ENCODE measurements at places on chromosomes 12 and 14.

- no peak for DNase-seq
Measured at GRCh38 chr12:105986779-105987684, 151.7 kb downstream of the NUAK1 start.

DNA sequence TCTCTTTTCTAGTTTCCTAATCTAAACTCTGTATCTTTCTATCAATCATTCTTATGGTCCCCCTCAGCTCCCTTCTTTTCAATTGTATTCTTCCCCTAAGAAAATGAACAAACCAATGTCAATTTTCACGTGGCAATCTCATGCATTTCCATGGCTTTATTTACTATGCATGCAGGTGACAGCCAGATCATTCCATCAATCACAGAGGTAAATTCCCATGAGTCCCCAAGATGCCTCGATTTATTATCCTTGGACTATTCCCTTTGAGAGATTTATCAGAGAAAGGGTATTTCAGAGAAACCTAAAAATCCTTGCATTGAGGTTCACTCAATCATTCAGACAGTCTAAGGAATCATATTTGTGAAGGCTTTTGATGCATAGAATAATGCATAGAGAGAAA is 301.2 kb downstream of the DIO2 start:
- no peak for DNase-seq

DNA sequence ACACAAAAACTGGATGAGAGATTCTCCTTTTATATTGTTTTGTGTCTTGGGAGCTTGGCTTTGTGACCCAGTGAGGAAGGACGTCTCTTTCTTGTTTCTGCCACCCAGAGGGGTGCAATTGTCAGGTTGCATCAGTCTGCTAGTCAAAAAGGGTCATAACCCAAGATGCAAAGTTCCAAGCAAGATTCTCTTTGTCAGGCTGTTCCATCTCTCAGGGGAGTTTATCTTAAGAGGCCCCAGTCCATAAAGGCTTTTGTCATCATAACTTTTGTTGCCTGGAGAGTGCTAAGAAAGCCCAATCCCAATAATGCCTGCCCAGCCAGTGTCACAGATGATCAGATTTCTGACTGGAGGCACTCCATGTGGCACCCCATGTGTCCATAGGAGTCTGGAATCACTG is 444.9 kb downstream of the TRHDE start:
- no peak for DNase-seq

GRCh38 chr12:5026342-5026938 is 17.2 kb upstream of the KCNA5 start:
- no peak for DNase-seq

- peak; percentile 55 for DNase-seq
Measured at GRCh38 chr12:93540466-93540865, 32.0 kb upstream of the SOCS2 start.

GRCh38 chr14:68099495-68100045 is 280.0 kb downstream of the RAD51B start:
- no peak for DNase-seq

DNA sequence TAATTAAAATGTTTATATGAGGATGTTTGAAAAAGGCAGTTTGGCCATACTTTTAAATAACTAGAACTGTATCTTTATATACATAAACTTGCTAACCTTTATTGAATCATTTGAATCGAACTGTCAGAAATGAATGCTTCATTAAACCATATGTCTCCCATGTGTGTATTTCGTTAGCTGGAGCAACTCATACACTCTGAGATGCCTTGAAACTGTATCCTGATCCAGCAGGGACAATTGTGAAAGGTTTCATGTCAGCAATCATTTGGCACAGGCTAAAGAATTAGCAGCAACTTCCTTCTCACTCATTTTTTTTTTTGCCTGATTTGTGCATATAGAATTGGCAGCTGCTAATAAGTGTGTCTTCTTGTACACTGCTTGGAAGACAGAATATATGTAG is 109.9 kb downstream of the NAV3 start:
- peak; percentile 63 for DNase-seq

GRCh38 chr14:55851301-55851700 is 266.9 kb upstream of the PELI2 start:
- peak; percentile 73 for DNase-seq

DNA sequence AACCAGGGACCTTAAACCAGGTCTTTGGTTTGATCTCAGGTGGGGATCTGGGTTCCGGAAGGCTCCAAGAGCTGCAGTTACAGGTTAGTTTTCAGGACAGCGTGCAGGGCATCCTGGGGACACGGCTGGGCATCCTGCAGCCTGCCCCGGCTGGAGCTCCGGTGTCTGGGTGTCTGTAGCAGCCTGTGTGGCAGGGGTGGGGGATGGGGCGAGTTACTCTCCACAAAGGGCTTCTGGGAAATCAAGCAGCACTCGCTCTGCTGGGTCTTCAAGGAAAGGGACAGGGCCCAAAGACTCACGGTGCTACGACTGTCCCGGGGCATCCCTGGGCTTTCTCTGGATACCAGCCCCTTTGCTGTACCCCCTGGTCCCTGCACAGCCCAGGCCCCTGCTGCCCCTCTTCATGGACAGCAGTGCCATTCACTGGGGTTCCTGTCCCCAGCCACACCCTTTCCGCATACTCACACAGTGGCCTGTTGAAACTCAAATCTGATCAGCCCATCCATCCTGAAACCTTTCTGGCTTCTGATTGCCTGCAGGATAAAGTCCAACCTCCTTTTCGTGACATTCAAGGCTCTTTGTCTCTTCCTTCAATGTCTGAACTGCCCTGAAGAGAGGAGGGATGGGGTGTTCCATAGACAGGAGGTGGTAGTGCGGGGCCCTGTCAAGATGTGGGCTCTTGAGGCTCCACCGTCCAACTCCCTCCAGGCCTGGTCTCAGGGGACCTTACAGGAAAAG is 22.2 kb upstream of the PPP1R13B start:
- DNase-seq: no peak

GRCh38 chr14:36555998-36556743 is 26.2 kb downstream of the NKX2-8 start:
- no peak for DNase-seq

DNA sequence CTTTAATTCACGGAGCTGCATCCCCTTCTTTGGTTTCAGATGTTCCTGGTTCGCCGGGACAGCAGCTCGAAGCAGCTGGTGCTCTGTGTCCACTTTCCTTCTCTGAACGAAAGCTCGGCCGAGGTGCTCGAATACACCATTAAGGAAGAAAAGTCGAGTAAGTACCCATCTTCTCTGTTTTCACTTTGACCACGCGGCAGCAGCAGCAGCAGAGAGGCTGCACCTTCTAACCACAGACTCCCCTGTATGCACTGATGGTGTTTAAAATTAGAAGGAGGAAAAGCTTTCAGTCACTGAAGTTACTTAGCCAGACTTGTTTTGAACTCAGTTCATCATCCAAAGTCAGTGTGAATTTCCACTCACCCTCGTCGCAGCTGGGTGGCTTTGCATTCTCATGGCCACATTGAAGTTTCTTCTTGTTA is 63.8 kb downstream of the RIN3 start:
- no peak for DNase-seq

DNA sequence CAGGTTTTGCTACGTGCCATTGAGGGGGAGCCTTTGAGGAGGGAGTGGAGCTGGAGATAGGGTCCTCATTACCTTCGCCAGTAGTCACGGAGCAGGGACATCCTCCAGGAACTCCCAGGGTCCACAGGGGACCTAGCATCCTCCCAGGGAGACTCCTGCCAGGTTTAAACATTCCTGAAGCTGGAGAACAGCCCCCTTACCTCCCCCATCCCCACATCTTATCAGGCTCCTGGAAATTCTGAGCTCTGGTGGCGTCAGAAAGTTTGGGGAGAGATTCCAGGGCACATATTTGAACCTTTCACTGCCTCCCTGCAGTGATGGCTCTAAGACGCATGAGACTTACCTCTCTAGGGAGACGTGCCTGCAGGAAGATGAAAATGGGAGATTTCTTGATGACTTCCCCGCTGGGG is 192.3 kb upstream of the GSC start:
- DNase-seq: no peak

DNA sequence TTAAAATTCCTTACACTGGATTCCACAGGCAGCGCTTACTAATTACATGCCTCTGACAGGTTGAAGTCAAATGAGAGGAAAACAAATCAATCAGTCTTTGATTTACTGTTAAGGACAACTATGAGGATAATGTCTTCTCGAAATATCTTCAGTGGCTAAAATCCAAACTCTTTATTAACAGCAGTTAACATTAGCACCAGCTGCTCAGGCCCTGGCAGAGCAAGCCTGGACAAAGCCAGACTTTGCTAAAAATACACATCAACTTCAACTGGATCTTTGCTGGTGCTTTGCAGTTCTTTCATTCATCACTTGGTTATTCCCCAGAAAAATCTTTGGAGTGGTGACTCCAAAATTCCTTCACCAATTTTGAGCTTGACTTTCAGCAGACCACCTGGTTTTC is 98.7 kb downstream of the HECTD4 start:
- DNase-seq: no peak

- no peak for DNase-seq
Measured at GRCh38 chr14:74160763-74161162, 76.0 kb downstream of the LIN52 start.

DNA sequence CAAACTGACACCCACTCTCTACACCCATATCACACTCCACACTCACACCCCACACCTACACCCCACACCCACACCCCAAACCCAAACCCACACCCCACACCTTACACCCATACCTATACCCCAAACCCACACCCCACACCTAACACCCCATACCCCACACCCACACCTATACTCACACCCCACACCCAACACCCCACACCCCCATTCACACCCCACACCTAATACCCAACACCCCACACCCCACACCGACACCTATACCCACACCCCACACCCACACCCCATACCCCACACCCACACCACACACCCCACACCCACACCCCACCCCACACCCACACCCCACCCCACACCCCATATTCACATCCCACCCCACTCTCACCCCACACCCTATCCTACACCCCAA is 38.5 kb downstream of the TMEM120B start:
- DNase-seq: no peak

DNA sequence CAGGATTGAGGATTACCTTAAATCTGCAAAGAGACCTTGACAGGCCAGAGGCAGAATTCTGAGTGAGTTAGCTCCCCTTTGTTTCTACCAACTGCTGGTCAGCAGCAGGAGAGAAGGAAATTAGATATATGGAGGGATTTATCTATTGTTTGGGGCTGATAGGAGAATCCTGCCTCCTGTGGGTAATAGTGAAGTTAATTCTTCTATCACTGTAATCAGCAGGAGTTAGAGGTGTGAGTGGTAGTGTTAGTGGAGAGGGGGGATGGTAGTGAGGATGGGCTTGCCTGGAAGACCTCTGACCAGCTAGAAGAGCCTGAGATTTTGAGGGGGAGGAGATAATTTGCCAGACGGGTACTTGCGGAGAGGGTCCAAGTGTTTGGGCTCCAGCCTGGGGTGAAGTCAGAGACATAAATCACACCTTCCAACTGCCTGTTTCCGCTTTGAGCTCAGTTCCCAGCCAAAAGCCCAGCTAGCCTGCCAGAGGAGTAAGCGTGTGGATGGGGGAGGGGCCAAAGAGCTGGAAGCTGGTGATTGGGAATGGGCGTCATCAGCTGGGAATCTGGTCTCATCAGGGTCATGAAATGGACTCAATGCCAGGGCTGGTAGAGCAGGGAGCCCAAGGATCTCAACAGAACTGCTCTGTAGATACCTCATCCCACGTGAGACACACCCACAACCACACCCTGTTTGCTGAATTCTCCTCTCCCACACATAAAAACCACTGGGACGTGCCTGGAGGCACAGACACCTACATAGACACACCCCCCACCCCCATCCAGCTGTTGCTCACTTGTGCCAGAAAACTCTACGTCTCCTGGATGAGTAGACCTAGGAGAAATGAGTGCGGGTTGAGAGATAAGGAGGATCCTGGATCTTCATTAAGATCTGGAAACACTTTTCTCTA is 13.1 kb upstream of the ITGA5 start:
- peak; percentile 98 for DNase-seq

DNA sequence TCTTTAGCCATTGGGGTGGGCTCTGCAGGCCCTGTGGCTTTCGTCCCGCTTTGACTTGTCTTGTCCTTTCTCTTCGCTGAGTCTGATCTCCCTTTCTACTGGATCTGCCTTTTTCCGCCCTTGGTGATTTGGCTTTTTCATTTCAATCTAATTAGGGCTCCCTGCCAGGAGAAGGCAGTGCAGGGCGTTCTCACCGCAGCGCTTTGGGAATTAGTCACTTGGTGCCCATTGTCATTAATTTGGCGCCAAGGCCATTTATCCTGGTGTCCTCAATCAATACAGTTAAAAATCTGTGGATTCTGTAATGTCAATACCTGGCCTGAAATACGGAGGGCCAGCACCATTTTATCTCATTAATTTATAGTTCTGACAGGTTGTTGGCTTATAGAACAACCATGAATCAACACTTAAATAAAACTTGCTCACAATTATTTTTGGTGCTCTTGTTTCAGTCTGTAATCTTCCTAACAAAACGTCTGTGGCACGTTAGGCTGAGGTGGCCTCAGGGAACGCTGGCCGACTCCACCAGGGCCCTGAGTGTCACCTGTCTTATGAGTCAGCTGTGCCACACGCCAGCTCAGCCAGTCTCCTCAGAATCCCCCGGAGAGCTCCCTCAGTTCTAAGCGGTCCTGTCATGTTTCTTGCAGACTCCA is 115.7 kb downstream of the BEGAIN start:
- no peak for DNase-seq

DNA sequence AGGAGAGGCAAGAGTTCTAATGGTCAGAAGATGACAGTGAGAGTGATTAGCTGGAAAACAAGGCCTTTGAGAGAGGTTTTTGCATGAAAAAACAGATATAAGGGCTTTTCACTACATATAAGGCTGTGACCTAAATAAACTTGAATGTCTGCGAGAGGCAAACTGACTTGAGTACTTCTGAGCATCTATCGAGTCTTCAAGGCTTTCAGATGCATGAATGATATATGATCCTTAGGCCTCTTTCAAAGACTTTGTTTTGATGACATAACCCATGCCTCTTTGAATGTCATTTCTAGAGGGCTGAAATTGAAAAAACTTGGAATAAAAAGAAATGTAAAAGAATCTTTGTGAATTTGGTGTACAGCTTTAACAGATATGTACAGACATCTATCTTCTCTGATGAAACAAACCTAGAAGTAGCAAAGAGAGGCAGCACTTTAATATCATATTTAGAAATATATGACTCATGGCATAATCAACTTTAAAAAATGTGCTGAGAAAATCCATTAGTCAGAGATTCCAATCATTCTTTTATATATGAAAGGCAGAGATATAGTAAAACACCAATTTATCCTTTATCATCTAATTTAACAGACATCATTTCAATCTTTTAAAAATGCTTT is 72.6 kb downstream of the PPM1H start:
- DNase-seq: peak; percentile 18

DNA sequence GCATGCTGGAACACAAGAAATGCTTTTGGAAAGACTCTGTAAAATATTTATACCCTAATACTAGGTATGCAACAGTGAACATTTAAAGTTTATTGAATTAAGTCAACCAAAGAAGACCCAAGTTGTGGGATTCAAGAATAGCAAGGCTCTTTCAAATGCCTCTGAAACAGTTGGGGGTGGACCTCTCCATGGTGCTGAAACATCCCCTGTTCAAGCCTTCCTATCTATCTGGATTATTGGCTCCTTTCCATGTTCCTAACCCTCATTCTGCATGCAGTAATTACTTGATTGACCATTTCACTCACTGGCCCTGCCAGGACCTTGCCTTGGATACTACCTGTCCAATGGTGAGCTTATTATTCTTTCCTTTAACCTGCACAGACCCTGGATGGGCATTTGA is 349.7 kb downstream of the NRXN3 start:
- peak; percentile 32 for DNase-seq

All from lung microvascular endothelial cell (primary cell).